GM23338 (cell line): ENCODE measurements at places on chromosomes 3 and 15. TPM values are rescaled to one million over a fixed set of nuclear protein-coding genes. Genes with fewer than 3 reads are reported as not detected.
A peak's percentile ranks its signal among the peaks of the same experiment; 100 is the strongest.

The PLAAT1 gene
- 5.4 and 6.6 TPM in 2 replicates for total RNA-seq

The PRR20G gene
- total RNA-seq: not detected in 2 replicates

DNA sequence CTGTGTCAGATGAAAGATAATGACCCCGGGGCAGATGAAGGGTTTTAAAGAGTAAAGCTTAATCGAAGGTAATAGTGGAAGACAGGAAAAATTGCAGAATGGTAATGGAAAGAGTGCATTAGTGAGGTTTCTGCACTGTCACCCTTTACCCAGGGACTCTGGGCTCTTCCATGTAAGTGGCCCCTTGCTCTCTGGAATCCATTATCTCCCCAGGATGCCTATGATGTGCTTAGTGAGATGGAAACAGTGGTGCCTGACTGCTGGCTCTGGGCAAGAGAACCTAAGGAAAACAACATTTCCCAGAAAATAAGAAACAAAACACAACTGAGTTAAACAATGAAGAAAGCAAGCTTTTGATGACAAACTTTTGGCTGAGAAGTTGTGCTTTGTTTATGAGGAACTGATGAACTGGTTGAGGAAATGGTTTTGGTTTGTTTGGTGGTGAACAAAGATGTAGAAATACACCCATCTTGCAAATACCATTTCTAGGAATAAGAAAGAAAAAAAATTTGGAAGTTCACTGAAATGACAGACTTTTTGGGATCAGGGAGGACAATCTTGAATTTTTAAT is 119.9 kb upstream of the RASGRP1 start:
- H3K27ac ChIP-seq: no peak overlapping the region
- no peaks in the 10 kb centered on the region for H3K4me1 ChIP-seq
- H3K4me3 ChIP-seq: no peak overlapping the region
- DNase-seq: no peak
- no peaks in the 10 kb centered on the region for H3K27me3 ChIP-seq
- H3K36me3 ChIP-seq: no peaks in the 10 kb centered on the region

DNA sequence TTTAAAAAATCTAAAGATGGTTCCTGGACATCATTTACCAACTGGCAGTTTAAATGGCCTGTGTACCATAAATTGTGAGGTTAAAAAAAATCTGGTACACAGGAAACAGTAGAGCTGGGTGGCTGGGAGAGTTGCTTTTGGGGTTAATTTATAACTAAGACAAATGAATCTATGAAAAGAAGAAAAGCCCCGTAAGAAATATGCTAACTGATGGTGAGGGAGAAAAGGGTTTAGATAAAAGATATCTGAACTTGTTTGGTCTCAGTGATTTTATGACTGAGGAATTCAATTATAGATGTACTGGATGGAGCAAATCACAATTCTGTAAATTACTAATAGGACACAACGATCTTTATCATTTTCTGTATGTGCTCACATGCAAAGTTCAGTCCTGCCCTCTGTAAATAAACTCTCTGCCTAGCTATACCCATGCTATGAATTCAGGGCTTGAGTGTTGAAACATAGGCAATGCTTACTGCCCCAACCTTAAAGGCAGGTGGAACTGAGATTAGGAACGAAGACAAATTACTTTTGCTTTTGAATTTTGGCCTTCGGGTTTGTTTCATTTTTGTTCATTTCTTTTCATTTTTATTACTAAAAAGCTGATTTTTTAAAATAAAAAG is 28.0 kb downstream of the PPARG start:
- H3K27me3 ChIP-seq: no peaks in the 10 kb centered on the region
- H3K27ac ChIP-seq: no peak overlapping the region
- DNase-seq: no peak
- no peaks in the 10 kb centered on the region for H3K36me3 ChIP-seq
- H3K4me3 ChIP-seq: no peak overlapping the region

GRCh38 chr3:67048715-67049074 is 50.6 kb downstream of the KBTBD8 start:
- no peak for DNase-seq
- no peak overlapping the region for H3K4me3 ChIP-seq
- H3K36me3 ChIP-seq: no peaks in the 10 kb centered on the region
- no peaks in the 10 kb centered on the region for H3K4me1 ChIP-seq

GRCh38 chr3:171646357-171647133 is 163.7 kb downstream of the PLD1 start:
- H3K4me3 ChIP-seq: no peak overlapping the region
- no peaks in the 10 kb centered on the region for H3K36me3 ChIP-seq
- DNase-seq: peak; percentile 62
- no peaks in the 10 kb centered on the region for H3K4me1 ChIP-seq
- no peak overlapping the region for H3K27ac ChIP-seq

DNA sequence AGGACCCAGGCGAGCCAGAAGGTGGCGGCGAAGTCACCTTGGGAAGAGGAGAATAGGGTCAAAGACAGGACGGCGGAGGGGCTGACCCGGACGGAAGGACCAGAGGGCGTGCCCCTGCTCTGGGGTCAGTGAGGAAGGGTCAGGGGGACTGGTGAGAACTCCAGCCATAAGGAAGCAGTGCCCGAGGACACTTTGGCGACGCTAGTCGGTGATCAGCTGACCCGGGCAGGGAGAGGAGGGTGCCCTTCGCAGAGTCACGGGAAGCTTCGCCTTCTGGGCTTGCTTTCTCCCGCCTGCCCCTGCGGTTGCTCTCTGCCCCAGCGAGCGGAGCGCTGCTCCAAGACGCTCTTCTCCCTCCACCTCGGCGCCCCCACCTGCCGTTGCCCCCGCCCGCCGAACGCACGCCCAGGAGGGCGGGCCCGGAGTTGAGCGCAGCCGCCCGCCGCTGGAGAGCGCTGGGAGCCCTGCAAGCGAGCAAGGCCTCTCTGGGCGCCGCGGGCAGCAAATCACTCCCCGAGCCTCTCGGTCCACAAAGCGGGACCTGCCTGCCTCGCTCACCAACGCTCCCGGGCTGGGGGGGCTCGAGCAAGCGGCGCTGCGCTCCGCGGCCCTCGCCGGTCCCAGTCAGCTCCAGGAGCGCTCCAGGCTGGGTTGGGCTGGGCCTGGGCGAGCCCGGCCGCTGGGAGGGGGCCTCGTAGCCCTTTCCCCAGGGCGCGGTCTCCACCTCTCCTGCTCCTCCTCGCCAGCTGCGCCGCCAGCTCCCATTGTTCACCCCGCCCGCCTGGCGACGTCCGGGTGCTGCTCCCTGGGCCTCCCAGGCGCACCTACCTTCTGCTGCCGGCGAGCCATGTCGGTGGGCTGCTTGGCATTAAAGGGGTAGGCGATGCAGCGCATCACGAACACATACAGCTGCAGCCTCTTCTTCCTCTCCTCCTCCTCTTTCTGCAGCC is 1.2 kb downstream of the CADPS start:
- no peaks in the 10 kb centered on the region for H3K27me3 ChIP-seq
- 0 out of 2 replicates have a peak overlapping the region, but pooled peaks have one; percentile 22 for H3K27ac ChIP-seq
- peak; percentile 92 for DNase-seq
- H3K4me1 ChIP-seq: peaks cover 13% of the 10 kb centered on the region
- no peaks in the 10 kb centered on the region for H3K36me3 ChIP-seq
- peak overlapping the region; percentile 82 for H3K4me3 ChIP-seq

DNA sequence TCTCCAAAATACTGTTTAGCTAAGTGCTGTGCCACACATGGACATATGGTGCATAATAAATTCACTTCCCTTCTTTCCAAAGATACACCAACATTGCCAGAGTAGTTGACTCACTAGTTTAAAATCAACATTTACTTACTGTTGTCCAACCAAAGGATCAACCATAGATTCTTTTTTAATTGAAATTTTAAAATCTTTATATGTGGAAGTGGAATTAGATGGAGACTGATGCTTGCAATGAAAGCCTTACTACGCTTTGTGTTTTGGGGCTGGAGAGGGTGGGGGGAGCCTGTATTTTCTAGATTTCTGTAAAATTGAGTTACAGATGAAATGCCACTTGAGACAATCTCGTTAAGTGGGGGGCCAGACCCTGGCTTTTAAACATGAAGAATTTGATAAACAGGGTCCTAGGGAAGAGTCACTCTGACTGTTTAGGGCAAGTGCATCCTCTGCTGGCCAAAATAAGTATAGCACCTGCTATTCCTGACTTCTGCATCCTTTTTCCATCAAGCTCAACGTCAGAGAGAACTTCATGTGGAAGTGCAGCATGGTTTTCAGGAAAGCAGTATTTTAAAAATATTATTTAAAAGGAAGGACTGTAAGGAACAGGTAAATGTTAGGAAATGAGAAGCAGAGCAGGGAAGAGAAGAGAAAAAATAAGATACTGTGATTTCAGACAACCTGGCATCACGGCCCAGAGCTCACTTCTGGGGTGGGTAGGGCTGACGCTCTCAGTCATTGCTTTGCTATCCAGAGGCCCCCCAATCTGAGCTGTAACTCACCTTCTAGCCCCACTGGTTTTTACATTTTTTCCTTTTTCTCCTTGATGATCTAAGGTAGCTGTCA is 76.7 kb downstream of the BOC start:
- no peak overlapping the region for H3K4me3 ChIP-seq
- H3K27me3 ChIP-seq: no peaks in the 10 kb centered on the region
- DNase-seq: peak; percentile 81
- no peaks in the 10 kb centered on the region for H3K4me1 ChIP-seq
- no peaks in the 10 kb centered on the region for H3K36me3 ChIP-seq
- no peak overlapping the region for H3K27ac ChIP-seq

DNA sequence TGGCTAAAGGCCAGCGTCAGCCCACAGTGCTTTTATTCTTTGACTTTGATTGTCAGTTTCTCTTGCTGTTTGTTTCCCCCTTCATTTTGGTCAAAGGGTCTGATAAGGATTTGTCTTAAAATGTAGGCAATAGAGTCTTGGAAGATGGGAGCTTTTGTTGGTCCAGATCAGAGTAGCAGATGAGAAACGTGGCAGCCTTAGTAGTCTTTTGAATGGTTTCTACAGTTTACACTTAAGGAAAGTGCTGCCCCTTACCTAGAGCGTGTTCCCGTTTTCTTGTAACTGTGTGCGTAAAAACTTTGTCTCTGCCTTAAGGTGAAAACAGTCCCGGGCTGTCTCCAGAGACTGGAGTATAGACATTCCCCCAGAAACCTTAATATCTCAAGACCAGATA is 630 bp downstream of the LXN start:
- peak overlapping the region; percentile 77 for H3K4me3 ChIP-seq
- no peaks in the 10 kb centered on the region; the same call in 1 of the 2 replicates for H3K36me3 ChIP-seq
- peak overlapping the region; percentile 88 for H3K27ac ChIP-seq

GRCh38 chr15:52670087-52670486 is 9.1 kb downstream of the ATOSA start:
- H3K27me3 ChIP-seq: no peaks in the 10 kb centered on the region
- no peaks in the 10 kb centered on the region for H3K4me1 ChIP-seq
- no peak for DNase-seq
- no peak overlapping the region for H3K4me3 ChIP-seq

- H3K27ac ChIP-seq: no peak overlapping the region
- no peak for DNase-seq
- H3K4me1 ChIP-seq: peaks cover 8% of the 10 kb centered on the region; the same call in 1 of the 2 replicates
- H3K27me3 ChIP-seq: no peaks in the 10 kb centered on the region
- H3K4me3 ChIP-seq: no peak overlapping the region
Observed at GRCh38 chr15:38954090-38954489, 389.5 kb upstream of the RASGRP1 start.

GRCh38 chr3:157529751-157530150 is 26.5 kb upstream of the VEPH1 start:
- H3K36me3 ChIP-seq: no peaks in the 10 kb centered on the region
- H3K4me3 ChIP-seq: no peak overlapping the region
- DNase-seq: no peak
- no peaks in the 10 kb centered on the region for H3K27me3 ChIP-seq
- no peaks in the 10 kb centered on the region for H3K4me1 ChIP-seq
- H3K27ac ChIP-seq: no peak overlapping the region

- H3K36me3 ChIP-seq: peaks cover 19% of the 10 kb centered on the region
- peaks cover 31% of the 10 kb centered on the region for H3K4me1 ChIP-seq
- no peak overlapping the region for H3K4me3 ChIP-seq
Observed at GRCh38 chr3:5198986-5199731, 11.7 kb downstream of the EDEM1 start.

- H3K36me3 ChIP-seq: no peaks in the 10 kb centered on the region; the same call in 1 of the 2 replicates
- DNase-seq: peak; percentile 70
Observed at GRCh38 chr15:82062479-82063454, 16.9 kb upstream of the MEX3B start.

DNA sequence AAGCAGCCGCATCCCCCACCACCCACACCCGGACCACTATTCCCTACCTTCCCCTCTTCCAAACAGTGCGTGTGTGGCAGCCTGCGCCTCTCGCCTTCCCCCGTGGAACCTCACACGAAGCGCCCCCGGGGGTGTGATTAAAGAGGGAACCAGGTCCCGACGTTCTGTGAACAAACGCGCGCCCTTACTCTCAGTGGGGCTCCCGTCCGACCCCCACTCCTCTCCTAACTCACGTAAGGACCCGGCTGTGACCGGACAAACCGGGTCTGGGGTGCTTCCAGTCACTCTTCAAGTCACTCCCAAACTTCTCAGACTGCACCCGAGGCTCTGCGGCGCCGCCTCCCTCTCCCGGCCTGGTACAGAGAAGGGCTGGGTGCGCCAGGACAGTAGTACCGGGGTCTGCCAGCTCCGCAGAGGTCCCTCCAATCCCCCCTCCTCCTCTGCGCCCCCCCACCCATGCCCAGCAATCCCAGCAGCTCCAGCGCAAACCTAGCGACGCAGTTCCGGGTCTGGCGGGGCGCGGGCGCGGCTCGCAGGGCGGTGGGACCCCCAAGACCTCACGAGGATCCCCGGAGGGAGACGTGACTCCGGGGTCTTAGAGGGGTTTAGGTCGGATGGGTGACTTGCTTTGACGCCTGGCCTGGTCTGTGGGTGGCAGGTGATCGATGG is 574 bp downstream of the DUOXA1 start:
- no peaks in the 10 kb centered on the region for H3K36me3 ChIP-seq
- peaks cover 16% of the 10 kb centered on the region; the same call in 1 of the 2 replicates for H3K4me1 ChIP-seq
- no peak overlapping the region for H3K27ac ChIP-seq
- peaks cover 100% of the 10 kb centered on the region for H3K27me3 ChIP-seq

DNA sequence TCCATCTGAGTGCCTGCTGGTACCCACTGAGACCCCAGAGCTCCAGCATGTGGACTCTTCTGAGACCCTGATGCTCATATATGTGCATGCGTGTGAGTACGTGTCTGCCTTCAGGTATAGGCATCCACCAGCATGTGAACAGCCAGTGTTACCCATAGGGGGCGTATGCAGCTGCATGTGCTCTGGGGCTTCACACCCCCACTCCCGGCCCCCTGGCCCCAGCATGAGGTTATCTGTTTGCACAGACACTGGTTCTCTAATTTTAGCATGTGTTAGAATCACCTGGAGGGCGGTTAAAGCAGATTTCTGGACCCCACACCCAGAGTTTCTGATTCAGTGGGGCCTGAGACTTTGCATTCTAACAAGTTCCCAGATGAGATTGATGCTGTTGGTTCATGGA is 824 bp upstream of the CILP start:
- no peaks in the 10 kb centered on the region for H3K27me3 ChIP-seq
- no peak overlapping the region for H3K4me3 ChIP-seq
- no peaks in the 10 kb centered on the region for H3K36me3 ChIP-seq
- no peaks in the 10 kb centered on the region for H3K4me1 ChIP-seq
- peak; percentile 80 for DNase-seq
